ENCODE measurements at places on chromosomes 7 and 10.

DNA sequence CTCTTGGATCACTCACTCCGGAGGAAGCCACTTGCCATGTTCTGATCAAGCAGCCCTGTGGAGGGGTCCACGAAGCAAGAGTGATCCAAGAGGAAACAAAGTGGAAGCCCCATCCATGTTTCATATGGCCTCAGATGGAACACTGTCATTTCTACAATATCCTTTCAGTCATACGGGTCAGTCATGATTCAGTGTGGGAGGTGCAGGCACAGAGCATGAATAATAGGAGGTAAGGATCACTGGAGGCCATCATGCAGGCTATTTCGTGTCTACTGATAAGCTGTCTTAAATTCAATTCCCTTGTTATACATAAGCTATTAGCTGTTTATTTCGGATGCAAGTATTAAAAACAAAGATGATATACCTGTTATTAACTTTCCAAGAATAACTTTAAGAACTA, 36.8 kb downstream of the VPS41 start:
- no peak for DNase-seq

DNA sequence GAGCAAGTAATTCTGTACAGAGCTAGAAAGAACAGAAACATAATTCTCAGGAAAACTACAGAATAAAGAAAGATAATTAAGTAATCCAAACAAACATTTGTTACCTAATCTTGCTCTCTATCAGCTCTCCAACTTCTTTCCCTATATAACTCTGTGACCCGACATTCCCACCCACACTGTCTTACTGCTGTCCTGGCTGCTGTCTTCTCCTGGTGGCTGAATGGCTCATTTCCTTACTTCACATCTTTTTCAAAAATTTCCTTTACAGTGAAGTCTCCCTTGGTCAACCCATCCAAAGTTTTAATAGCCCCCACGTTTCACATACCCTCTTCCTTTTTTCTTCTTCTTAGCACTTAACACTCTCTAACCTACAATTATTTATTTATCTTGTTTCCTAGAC, 64.0 kb downstream of the HYCC1 start:
- no peak for DNase-seq

DNA sequence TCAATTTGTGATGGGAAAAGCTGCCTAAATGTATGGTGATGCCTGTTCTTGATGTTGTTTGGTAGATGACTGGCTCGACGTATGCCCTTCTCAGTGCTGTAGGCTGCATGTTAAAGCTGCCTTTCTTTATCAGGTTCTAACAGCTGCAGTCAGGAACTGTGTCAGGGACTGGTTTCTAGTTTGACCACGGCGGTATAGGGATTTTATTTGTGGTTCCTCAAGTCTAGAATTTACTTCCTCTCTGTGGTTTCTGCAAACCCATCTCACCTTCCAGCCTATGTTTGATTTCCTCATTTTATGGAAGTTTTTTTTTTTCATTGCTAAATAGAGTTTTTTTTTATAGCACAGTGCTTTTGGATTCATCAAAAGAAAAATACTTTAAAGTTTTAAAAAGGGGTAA, 26.5 kb downstream of the LMTK2 start:
- DNase-seq, result no peak

DNA sequence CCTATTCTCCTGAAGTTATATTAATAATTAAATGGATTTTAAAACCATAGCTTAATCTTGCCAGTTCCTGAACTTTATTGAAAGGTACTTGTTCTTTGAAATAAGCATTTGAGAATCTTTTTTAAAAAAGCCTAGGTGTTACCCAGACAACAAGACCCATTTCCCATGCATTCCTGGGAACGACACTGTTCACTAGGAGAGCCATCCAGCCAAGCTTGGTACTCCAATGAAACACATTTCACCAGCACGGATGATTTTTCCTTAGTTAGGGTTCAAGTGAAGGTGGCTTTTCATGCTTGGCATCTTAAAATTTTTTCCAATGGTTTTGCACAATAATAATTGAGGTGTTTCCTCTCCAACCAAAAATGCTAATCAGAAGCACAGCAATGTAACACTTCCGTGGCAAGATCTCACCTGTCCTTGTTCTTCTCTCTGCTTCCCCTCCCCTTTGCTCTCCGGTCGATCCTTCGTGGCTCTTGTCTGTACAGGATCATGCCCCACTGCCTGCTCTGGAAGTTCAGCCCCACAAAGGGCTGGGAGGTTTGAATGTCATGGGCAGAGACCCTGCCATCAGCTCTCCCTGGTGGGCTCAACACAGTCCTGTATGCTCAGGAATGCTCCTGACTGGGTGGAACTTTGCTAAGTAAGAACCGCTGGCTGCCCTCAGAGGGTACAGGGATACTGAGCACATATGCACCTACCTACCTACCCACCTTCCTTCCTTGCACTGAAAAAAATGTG, 69.7 kb upstream of the AQP1 start:
- DNase-seq, result no peak

DNA sequence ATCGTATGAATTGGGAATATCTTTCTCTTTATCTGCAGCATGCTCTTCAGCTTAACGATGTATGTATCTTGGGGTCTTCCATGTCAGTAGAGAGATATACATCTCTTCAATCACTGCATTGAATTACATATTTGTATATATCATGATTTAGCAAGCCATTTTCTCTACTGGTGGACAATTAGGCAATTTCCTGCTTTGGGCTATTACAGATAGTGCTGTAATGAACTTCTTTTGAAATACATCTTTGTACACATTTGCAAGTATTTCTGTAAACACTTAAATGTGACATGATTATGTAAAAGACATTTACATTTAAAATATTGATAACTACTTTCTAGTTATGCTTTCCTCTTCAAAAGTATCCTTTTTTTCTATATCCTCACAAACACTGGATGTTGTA, 199.0 kb downstream of the PPP1R9A start:
- no peak for DNase-seq

DNA sequence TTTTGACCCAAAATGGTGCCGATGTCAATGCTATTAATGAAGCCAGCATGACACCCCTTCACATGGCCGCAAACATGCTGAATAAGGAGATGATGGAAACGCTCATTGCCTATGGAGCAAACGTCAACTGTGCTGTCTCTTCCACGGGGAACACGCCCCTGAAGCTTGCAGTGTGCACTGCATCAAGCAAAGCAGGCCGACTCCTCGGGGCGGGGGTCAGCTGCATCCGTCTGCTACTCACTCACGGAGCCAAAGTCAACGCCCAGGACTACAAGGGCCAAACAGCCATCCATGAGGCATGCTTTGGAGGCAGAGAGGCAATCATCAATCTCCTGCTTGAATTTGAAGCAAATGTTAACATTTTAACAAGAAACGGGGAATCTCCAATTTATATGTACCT, 4.5 kb downstream of the ANKRD61 start:
- no peak for DNase-seq
